Left ventricle myocardium superior (tissue), 1 donor: ENCODE measurements at places on chromosomes 11 and 22. TPM values are rescaled to one million over a fixed set of nuclear protein-coding genes. Genes with fewer than 3 reads are reported as not detected.

GRCh38 chr11:61688365-61689163 is 8.4 kb downstream of the DAGLA start:
- DNase-seq: peak; percentile 82

DNA sequence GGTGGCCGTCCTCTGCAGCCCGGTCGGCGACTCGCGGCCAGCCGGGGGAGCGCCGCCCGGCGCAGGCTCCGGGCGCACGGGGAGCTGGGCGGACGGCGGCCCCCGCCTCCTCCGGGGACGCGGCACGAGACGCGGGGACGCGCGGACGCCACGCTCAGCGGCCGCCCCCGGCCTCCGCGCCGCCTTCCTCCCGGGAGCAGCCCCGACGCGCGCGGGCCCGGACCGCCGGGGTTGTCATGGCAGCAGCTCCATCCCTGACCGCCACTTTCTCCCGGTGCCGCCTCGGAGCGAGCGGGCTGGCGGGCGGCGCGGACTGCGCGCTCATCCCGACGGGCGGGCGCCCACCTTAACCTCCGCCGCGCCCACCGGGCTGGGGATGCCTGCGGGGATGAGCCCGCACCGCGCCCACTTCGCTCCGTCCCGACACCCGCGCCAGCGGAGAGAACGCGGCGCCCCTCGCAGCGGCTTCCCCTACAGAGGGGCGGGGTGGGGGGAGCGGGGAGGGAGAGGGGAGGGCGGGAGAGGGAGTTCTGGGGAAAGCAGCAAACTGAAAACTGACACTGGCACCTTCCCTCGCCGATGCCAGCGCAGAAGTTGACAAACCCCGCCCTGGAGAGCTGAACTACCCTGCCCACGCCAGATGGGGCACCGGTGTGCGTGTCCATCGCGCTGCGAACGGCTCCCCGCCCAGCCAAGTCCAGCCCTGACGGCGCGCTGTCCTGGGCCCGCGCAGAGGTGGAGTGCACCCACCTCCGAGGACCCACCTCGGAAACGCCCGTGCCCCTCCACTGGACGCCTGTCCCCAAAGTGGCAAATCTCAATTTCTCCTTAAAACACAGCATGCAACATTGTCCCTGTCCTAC is 588.4 kb downstream of the OPCML start:
- DNase-seq: no peak

DNA sequence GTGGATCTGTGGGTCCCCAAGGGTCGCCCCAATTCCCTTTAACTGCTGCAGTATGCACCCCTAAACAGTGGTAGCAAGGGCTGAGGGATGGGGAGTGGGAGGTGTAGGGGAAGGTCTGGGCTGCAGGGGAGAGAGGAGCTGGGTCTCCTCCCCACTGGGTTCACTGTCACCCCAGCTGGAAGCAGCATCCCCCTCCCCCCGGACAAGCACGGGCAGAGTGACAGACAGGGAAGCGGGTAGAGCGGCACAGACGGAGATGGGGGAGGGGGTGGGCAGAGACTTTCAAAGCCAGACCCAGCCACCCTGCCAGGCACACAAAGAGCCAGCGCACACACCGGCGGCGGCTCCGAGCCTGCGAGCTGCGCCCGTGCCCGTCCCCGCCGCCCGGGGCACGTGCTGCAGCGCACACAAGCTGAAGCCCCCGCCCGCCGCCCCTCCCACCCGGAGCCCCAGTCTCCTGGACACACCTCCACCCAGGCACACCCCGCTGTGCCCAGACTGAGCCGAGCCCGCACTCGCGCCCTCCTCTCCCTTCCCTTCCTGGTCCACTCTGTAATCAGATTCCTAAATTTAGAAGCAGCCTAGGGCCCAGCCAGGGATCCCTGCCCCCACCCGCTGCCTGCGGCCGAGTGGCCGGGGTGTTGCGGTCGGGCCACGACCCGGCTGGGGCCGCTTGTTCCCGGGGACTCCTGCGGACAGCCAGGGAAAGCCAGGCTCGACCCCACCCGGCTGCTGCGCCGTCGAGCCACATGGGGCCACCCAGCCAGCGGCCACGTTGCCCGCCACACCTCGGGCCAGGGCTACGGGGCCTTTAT is 935 bp upstream of the RCOR2 start:
- peak; percentile 90 for DNase-seq

DNA sequence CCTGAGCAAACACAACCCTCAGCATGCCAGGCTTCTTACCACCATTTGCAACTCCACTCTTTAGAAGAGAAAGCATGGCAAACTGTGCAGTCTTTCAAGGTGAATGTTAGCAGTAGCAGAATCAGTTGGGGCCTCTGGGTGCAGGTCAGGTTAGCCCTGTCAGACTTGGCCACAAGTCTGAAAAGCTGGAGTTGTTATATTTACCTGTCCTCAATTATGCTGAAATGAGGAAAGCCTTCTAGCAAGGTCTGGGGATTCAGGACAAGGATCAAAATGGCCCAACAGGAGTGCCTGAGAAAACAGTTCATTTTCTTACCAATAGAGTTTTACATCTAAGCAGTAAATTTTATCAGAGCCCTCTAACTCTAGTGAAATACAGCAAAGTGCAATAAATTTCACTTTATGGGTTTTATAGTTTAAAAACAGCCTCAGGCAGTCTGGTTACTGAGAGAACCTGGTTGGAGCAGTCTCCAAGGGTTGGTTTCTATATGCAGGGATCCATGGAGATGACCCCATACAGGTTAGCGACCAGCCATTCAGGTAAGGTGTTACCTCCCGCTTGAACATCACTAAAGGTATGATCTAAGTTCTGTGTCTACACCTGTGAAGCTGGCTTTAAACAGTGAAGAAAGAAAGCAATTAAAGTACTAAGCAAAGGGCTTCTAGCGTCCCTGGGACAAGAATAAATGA is 212.5 kb upstream of the MPPED2 start:
- DNase-seq: no peak

DNA sequence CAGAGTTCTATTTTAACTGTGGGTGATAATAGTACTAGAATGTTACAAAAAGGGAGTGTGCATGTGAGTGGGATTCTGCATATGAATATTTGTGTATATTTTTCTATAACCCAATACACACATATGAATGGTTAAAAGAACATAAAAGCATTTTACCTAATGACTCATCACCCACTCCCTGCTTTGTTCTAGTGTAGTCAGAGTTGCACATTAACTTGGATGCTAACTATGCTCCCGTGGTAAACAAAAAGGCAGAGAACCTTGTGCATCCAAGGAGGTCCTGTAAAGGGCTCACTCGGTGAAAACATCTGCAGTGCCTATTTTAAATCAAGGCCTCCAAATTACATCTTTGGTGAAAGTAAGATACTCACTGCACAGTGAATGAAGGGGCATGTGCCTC is 1289.4 kb downstream of the LRRC4C start:
- DNase-seq: no peak

DNA sequence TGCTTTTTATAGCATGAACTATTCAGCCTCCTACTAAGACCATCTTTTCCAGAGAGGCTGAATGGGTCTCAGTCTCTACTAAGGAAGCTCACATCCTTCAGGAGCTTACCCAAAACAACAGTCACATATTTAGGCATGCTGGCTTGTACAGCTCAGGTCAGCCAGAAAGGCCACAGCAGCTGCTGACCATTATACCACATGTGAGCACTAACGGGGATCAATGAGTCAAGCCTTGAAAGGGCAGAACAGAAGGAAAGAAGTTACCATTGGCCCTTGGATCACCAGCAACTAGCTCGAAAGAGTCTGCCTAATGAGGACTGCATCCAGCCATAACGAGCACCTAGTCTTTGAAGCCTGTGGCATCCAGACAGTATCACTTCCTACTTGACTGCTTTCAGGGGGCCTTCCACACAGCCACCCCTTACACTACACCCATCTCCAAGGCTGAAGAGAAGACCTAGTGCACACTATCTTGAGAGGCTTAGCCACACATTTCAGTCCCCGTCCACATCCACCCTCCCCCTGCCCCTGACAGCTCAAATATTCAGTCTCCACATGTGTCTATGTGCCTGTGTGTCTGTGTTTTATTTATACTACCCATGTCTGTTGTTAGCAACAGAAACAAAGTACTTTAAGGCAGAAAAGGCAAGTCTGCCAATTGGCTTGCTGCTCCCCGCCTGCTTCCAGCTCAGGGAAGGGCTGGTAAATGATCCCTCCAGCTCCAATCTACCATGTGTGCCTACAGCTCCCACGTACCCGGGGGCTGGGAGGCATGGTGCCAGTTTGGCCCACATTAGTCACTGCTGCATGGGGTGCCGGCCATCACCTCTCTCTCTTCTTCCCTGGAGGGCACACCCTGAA is 95.5 kb downstream of the RPL27A start:
- DNase-seq: peak; percentile 84

DNA sequence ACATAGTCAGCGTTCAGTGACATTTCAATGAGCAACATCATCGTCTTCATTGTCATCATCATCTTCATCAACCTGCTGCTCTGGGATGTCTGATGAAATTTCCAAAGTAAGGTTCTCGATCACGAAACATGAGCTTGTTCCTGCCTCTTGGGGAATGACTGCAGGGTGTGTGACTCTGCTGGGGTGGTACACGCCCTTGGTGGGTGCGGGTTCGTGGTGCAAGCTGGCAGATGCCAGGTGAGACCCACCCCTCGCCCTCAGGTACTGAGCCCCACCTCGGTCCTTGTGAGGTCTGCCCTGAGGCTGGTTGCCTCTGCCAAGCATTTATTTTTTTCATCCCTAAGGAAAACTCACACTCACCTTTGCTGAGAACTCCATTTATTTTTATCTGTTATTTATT is 1389.2 kb downstream of the TBC1D22A start:
- DNase-seq: no peak

DNA sequence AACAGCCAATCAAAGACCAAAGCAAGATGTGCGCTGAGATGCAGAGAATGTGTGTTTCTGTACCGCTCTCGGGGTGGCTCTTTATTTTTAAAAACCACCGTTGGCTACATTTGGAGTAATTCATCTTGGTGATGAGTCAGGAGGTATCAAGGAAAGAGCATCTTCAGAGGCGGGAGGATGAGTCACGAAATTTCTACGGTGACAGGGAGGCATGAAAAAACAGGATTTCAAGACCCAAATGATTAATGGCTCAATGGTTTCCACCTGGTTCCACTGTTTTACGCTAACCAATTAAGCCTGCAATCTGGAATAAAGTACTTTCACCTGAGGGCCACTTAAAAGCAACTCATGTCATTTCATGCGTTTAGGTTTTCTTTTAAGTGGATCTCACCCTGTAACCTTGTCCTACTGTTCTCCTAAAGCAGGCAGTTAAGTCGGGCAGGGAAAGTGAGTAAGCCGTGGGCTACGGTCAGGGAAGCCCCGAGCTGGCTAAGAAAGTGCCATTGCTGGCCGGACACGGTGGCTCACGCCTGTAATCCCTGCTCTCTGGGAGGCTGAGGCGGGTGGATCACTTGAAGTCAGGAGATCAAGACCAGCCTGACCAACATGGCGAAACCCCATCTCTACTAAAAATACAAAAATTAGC is 74.6 kb downstream of the CELSR1 start:
- no peak for DNase-seq

DNA sequence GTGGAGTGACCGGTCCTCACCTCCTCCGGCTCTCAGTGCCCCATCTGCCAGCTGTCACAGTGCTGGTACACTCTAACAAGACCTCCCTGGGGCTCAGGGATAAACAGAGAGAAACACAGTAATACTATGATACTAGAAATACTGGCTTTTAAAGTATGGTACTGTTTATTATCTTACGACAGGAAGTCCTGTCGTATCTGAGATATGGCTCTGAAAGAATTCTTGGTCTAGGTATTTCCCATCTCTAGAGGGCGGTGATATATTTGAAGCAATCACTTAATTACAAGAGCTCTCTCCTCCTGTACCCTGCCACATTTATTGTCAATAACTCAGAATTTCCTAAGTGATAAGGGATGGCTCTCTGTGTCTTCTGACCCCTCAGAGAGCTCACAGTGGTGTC is 119.1 kb downstream of the RRM1 start:
- DNase-seq: no peak

GRCh38 chr22:30635273-30636225 is at the start of gene SLC35E4:
Gene SLC35E4 (plus strand): TSS chr22:30635781. CDS start chr22:30636451, 670 bp downstream.
- peak; percentile 97 for DNase-seq

DNA sequence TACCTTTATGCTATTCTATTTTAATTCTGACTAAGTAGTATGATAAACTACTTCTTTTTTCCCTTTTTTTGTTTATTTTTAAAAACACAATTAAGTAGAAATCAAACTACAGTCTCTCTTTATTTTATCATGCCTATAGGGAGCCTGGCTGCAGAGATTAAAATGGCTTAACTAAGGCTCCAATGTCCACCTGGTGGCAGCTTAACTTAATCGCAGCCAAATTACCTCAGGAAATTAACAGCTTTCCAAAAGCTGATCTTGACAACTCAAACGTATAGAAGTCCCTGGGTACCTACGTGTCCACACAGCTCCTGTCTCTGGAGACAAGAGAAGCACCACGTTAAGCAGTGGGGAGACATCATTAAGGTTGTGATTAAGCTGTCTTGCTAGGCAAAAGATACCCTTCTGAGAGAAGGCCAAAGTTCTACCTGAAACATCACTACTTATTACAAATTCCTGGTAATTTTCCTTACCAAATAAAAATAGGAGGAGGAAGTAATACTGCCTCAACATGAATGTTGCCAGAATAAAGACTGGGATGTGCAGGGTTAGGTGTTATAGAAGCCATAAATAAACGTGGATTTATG is 63.2 kb upstream of the SNX19 start:
- DNase-seq: no peak

DNA sequence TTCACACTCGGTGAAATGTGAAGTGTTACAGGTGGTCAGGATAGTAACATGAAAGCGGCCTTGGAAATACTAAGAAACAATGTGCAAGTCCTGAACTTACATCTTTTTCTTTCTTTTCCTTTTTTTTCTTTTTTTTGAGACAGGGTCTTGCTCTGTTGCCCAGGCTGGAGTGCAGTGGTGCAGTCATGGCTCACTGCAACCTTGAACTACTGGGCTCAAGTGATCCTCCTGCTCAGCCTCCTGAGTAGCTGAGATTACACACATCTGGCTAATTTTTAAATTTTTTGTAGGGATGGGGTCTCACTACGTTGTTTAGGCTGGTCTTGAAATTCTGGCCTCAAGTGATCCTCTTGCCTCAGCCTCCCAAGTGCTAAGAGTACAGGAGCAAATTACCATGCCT is 252.6 kb downstream of the SWAP70 start:
- DNase-seq: no peak

GRCh38 chr11:62680825-62681240 is 2.0 kb upstream of the UBXN1 start:
- DNase-seq: no peak

DNA sequence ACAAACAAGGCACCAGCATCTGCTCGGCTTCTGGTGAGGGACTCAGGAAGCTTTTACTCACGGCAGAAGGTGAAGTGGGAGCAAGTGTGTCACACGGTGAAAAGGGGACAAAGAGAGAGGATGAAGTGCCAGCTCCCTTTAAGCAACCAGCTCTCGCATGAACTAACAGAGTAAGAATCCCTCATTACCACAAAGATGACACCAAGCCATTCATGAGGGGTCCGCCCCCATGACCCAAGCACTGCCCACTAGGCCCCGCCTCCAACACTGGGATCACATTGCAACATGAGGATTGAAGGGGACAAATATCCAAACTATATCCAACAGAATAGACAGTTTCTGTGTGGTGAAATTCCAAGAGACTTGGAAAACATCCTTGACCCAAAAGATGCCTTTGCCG is 198.2 kb upstream of the POU2AF2 start:
- no peak for DNase-seq

Gene KRTAP5-10
- total RNA-seq: not detected

Gene BIRC3
- total RNA-seq: 8.2 TPM

Gene ANO9
- 1.3 TPM for total RNA-seq

Gene MRGPRX4
- total RNA-seq: not detected

Gene KCNJ11
- total RNA-seq: 29.2 TPM

Gene INS
- not detected for total RNA-seq

Gene CASP1
- total RNA-seq: 11.3 TPM
